ENCODE measurements at places on chromosomes 11 and 22.

GRCh38 chr11:14519917-14520746 lies at the start of gene PSMA1:
Gene PSMA1, minus strand, starts transcription at chr11:14520386. Its CDS starts 87 bp downstream, at chr11:14520299.
- peak; percentile 97 for DNase-seq

DNA sequence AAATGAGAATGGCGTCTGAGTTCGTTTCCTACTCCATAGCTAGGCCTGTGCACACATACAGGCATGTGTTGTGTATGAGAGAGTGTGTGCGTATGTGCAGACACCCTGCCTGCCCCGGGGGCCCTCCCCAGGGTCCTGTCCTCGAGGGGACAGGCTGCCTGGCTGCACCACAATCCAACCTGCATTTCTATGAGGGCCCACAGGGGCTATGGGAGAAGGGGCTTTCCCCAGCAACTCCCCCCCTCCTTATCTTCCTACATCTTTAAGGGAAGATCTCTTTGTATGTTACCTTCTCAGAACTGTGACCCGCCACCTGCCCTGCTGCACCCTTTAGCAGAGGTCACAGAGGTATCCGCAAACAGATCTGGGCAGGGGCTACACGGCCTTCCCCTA lies 14.9 kb downstream of the ADORA2A start:
- DNase-seq: no peak

DNA sequence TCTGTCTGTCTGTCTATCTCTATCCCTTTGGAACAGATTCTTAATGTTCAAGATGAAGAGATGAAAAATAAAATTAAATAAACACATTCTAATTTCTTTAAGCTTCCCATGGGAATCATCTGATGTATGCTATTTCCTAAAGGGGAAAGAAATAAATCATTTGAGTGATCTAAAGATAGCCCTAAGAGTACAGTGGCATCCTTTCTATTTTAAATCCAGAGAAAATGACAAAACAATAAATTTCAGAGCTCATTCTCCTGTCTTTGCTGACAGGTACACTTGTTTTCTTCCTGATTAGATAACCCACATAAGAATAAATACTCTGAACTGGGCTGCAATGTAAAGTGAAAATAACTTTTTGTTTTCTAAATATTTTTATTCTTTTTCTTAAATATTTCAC lies 550.4 kb downstream of the JRKL start:
- no peak for DNase-seq

GRCh38 chr11:35842958-35843357 lies 100.9 kb upstream of the LDLRAD3 start:
- DNase-seq: no peak

DNA sequence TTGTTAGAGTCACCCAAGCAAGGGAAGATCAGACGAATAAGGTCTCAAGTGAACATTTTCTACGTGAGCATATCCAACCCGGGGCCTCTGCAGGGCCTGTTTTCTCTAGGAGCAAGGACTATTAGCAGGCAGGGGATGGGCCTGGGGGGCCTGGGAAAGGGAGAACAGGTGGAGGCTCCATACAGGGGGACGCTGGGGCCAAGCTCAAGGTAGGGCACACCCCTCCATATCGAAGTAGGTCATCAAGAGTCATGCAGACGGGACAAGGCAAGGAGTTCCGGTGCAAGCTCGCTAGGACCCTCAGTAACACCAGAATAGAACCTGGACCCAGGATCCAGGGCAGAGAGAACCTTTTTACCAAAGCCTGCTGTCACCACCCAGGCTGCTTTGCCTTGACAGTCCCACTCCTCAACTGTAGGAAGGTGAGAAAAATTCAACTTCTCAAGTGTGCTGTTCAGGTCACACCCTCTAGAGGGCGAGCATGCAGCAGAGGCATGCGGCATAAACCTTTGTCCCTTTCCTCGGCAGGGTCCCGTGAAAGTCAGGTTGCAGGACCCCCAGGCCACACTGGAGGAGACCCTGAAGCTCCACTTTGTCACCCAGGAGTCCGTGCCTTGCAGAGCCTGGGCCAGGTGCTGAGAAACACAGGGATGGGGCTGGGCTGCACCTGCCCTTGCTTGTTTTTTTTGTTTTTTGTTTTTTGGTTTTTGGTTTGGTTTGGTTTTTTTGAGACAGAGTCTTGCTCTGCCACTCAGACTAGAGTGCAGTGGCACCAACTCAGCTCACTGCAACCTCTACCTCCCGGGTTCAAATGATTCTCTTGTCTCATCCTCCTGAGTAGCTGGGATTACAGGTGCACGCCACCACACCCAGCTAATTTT lies 8.6 kb upstream of the APOBEC3B start:
- peak; percentile 37 for DNase-seq

GRCh38 chr22:22684580-22685561 lies 40.5 kb downstream of the GGTLC2 start:
- peak; percentile 47 for DNase-seq

DNA sequence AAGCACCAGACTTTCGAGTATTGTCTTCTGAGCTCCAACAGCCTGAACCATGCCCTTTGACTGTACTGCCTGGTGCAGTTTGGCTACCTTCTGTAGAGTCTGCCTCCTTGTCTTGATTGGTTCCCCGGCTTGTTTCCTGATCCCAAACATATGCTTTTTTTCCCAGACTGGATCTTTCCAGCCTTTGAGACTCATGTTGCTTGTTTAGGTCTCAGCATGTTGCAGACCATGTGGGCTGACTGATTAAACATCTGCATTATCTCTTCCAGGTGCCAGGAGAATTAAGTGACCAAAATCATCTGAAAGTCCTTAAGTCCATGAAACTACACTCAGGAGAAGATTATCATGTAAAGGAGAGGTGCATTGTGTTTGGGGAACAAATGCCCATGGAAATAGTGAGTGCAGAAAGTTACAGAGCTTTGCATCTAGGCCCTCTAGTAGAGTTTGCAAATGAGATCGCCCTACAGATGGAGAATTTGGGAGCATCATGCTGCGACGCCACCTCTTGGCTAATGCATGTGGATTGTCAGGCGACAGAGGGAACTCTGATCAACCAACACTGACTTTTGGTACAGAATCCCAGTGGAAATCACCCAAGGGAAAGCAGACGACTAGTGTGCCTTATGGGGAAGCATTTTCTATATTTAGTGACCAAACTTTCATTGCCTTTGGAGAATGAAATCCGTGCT lies 188.8 kb downstream of the BLID start:
- DNase-seq: no peak

DNA sequence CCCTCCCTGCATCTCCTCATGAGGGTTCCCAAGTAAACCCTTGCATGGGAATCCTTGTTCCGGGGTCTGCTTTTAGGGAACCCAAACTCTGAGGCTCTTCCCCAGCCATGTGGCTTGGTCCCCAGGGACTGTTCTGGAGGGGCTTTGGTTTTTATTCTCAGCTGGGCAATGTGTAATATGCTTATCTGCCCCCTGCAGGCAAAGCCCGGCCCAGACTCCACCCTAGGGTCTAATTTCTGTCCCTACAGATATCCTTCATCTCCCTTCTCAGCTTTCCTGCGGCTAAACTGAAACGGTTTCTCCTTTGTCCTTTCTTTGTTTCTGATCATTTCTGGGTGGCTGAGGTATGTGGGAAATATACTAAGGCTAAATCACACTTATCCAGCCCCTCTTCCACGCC lies 37.1 kb downstream of the TST start:
- no peak for DNase-seq

GRCh38 chr11:34492806-34493414 lies 20.7 kb downstream of the ELF5 start:
- peak; percentile 69 for DNase-seq

DNA sequence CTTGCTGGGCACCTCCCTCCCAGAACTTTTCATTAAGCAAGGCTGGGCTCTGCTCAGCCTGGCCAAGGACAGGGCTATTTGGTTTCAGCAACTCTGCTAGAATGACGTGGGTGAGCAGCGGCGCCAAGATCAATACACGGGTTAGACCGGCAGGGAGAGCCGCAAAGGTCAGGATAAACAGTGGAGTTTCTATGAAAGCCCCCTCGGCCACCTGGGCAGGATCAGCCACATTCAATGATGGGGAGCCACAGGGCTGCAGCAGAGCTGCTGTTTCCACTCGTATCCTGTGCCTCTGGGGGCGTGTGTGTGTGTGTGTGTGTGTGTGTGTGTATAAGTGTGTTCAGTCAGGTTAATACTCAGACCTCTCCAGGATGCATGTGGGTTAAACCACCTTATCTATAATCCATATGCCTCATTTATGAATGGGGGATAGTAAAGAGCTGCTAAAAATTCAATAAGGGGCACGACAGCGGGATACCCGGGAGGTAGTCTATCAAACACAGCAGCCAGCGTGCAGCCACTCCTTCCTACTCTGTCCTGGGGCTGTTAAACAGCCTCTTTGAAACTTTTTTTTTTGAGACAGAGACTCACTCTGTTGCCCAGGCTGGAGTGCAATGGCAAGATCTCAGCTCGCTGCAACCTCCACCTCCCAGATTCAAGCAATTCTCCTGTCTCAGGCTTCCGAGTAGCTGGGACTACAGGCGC lies 34.8 kb downstream of the MYH9 start:
- DNase-seq: peak; percentile 93

DNA sequence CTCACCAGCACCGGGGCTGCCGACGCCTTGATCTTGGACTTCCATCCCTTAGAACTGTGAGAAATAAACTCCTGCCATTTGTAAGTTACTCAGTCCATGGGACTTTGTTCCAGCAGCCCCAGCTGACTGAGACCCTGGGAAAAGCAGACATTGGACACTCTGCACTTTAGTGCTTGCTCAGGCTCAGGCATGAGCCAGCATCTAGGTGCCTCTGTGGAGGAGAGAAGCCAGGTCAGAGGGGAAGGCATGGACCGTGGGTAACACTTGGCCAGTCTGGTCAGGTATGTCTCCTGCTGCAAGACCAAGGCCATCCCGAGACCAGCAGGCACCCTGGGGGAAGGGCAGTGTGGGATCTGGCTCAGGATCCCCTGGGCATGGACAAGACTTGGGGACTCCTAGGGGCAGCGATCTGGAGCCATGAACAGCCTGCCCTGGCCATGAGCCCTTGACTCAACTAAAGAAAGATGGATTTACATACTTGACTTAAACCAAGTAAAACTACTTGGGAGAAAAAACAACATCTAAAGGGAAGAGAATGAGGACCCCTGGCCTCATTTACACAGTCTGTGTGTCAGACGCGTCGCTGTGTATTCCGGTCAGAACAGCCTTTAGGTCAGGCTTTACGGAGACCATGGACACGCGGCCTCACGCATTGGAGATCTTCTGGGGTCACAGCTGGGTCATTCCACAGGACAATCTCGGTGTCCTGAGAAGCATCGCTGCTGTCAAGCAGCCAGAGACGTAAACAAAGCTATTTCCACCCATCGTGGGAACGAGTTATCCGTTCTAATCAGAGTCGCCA lies 497.1 kb downstream of the BRD1 start:
- no peak for DNase-seq

DNA sequence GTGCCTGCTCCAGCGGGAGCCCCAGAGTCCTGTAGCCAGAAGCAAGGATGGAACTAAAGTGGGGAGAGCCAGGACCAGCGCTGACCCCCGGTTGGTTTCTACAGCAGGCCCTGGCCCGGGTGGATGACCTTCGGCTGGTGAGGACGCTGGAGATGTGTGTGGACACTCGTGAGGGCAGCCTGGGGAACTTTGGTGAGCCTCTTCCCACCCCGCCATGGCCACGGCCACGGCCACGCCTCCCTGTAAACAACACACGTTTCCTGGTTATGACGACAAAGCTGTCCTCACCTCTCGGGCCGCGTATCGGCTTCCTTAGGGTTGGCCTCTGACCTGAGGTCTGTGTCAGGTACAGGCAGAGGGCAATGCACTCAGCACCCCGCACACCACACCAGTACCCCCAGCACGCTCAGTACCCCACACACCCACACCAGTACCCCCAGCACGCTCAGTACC lies 4.1 kb downstream of the LRRC56 start:
- DNase-seq: no peak

GRCh38 chr11:88158081-88158480 lies 17.2 kb downstream of the RAB38 start:
- no peak for DNase-seq

DNA sequence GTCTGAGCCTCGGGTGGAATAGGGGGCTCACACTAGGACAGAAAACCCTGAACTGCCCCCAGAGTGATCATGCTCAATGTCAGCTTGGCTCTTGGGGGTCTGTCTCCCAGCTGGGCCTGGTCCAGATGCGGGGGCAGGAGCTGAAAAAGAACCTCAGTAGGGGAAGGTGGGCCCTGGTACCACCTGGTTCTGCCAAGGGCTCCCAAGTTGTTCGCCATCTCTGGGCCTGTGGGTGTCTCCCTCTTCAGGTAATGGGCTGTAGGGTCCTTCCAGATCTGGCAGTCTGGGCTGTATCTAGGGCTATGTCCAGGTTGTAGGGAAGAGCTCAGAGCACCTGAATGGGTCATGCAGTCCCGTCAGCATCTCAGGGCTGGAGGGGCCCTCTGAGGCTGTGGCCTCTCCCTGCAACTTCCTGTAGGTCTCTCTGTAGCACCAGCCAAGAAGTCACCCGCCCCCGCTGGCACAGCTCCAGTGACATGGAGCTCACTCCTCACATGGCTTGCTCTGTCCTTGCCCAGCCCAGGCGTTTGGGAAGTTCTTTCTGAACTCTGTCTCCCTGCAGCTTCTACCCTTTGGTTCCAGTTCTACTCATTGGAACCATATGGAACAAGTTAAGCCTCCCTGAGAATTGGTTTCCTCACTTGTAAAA lies 33.0 kb upstream of the SOX10 start:
- DNase-seq: peak; percentile 54

- DNase-seq: peak; percentile 77
These were observed 6.8 kb upstream of the OR2AT4 start for GRCh38 chr11:75103380-75104026.

DNA sequence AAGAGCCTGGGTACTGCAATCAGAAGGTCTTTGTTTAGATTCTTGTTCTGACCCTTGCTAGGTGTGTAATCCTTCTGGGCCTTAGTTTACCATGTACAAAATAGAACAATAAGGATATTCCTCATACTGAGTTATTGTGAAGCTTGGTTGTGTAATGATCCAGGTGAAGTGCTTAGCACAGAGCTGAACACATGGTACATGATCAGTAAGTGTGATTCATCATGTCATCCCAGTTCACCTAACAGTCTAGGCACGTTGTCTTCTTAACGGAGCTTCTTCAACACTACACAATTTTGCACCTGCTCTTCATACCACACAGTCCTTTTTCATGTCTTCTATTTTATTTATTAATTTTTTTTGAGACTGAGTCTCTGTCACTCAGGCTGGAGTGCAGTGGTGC lies 234.3 kb upstream of the TENM4 start:
- DNase-seq: no peak

- DNase-seq: no peak
These were observed 10.6 kb upstream of the ACER3 start for GRCh38 chr11:76850130-76850529.

DNA sequence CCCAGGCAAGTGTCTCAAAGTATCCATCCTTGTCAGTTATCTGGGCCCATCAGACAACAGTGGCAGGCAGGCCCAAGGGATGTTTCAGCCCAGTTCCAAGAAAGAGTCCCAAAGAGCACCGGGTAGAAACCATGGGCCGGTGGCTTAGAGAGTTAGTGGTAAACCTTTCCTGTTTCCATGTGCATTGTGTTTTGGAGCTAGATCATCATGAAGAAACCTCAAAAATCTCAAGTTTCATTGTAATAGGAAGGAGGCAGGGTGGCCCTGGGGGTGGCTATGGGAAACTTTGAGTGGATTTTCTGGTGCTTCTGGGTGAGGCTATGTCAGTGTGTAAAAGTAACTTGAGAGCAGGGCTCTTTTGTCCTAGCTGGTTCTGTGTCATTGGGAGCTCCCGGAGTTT lies 68.1 kb downstream of the UBASH3B start:
- DNase-seq: peak; percentile 68
